ENCODE measurements at places on chromosomes 4 and X.

GRCh38 chr4:7214359-7214758, 22.0 kb downstream of the SORCS2 start:
- DNase-seq: no peak

DNA sequence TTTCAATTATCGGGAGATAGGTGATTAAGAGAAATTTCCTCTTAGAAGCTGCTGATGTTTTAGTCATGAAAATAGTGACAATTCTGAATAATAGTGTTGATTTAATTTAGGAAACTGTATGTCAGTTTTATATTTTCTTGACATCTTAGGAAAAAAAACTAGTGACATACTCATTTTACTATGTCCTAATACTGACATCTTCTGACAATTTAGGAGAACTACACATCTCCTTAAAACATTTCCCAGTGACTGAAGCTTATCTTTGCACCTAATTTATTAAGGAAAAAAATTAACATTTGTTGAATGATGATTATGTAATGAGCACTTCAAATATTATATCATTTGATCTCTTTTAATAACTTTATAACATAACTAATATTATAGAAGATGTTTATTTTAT, 42.0 kb upstream of the RBMXL3 start:
- DNase-seq: peak; percentile 13

DNA sequence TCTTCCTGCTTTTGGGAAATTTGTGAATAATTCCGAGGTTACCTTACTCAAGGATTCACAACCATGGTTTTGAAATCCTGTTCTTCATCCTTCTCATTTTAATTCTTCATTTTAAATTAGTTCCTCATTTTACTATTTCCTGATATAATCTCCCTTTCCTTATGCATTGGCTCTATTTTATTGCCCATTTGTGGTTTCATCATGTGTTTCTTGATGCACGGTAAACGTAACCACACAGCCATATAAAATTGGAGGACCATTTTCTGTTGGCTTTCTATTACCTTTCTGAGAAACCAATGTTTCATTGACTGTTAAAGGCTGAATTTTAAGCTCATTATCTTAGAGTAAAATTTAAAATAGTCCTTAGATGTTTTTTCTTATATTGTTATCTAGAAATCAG, 100.3 kb upstream of the NDST4 start:
- no peak for DNase-seq

- DNase-seq: no peak
Measured at GRCh38 chr4:97003715-97004114, 1139.6 kb downstream of the STPG2 start.

GRCh38 chr4:187294861-187295260, 571.2 kb upstream of the FAT1 start:
- no peak for DNase-seq

GRCh38 chr4:65791111-65791811, 121.0 kb upstream of the EPHA5 start:
- no peak for DNase-seq

- no peak for DNase-seq
Measured at GRCh38 chrX:67050760-67051159, 411.9 kb upstream of the EDA2R start.

DNA sequence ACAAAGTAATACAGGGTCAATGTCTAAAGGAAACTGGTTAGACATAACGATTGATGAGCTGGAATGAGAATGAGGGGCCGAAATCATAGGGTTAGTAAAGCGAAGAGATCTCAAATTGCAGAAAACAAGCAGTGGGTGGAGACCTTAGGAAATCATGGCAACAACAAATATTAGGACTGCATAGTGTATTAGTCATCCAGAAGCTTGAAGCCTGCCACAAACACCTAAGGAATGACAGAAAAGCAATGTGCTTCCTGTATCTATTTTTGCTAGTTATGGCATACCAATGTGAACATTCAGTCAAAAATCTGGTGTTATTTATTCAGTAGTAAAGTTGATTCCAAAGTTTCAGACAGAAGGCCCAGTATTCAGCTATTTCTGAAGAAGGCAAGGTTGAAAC, 410.9 kb upstream of the CT83 start:
- DNase-seq: no peak

DNA sequence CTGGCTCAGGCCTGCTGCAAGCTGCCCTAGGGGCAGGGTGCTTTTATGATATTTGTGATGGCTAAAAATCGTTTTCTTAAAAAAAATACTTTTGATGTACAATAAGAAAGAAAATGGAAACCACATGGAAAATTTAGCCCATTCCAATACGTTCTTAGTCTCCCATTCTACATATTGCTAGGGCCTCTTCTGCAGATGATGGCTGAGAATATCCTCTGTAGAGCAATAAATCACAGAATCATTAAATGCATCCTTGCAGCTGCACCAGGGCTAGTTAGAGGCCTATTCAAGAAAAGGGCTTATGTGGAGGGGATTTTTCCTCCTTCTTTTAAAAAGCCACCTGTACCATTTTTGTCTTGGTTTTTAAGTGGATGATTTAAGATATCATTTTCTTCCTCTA, 97.6 kb upstream of the C1GALT1C1 start:
- DNase-seq: no peak

DNA sequence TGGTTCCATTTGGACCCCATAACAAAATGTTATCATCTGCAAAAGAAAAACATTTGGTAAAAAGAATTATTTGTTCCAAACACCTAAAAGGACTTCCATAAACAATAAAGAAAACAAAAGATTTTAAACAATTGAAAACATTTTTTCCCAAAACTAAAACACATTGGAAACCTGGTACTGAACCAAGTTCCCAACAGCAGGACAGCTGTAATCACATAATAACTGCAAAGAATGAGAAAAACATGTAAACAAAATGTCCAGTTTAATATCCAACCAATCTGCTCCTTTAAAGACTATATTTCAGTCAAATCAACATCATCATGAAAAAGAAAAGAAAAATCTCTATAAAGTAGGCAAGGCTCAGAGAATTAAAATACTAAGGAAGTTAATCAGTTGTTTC, 36.3 kb downstream of the PRDM5 start:
- DNase-seq: no peak

DNA sequence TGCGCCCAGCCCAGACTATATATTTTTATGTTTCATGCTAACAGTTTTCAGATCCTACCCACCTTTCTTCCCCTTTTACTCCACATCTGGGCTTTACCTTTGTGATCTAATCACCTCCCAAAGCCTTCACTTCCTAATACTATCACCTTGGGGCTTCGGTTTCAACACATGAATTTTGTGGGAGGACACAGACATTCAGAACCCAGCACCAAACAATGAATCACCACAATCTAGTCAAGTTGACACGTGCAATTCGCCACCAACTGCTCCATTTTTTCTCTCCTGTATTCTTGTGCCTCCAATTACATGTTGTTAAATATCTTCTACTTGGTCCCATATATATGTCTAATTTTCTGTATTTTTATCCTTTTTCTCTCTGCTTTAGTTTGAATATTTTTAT, 41.8 kb upstream of the STX18 start:
- no peak for DNase-seq

GRCh38 chr4:184825141-184825895, 450 bp downstream of the ACSL1 start:
- peak; percentile 39 for DNase-seq

DNA sequence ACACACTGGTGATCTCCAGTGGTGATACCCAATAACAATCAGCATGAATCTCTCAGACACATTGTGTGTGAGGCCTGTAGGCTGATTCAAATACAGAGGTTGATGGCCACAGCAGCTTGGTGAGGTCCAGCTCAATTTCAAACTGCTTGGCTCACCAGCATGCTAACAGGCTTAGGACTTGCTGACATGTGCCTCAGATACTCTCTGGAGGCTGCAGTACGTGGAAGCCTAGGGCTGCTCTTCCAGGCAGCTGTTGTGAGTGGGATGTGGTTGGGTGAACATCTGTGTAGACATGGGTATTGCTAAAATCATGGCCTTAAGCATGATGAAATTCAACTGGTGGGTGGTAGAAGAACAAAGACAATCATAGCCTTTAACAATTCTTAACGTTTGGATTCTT, 4.3 kb downstream of the CXCL9 start:
- DNase-seq: no peak

DNA sequence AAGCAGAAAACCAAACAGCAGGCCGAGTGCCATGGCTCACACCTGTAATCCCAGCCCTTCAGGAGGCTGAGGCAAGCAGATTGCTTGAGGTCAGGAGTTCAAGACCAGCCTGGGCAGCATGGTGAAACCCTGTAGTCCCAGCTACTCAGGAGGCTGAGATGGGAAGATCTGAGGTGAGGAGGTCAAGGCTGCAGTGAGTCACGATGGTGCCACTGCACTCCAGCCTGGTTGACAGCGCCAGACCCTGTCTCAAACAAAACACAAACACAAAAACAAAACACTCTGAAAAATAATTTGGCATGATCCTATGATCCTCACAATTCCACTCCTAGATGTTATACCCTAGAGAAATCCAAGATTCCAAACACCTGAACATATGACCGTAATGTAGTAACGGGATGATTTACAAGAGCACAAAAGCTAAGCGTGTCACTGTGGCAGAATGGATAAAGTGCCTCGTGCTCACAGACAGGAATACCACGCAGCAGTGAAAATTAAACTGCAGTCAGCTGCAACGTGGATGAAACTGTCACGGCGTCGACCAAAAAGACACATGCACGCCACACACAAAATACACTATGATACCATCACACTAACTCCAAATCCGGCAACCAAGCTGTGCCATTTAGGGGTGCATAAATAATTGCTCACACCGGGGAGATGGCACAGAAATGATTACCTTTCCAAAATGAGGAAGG, 1.7 kb downstream of the NELFA start:
- no peak for DNase-seq

GRCh38 chr4:804804-805203, 21.1 kb downstream of the CPLX1 start:
- no peak for DNase-seq

DNA sequence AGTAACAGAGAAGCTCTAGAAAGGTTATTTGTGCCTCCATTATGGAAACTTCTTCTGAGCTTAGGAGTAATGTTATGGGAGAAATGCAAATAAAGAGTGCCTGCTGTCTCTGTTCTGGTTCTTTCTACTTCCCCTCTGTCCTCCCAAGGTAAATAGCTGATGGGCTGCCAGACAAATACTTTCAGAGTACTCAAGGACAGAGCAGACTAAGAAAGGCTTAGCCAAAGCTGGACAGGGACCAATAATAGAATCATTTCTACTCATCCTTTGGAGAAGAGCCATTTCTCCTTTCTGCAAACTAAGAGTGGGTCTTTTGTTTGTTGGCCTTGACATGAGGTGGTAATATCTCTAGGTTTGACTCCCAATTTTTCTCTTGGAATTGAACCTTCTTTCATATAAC, 136.1 kb downstream of the MID1IP1 start:
- no peak for DNase-seq

DNA sequence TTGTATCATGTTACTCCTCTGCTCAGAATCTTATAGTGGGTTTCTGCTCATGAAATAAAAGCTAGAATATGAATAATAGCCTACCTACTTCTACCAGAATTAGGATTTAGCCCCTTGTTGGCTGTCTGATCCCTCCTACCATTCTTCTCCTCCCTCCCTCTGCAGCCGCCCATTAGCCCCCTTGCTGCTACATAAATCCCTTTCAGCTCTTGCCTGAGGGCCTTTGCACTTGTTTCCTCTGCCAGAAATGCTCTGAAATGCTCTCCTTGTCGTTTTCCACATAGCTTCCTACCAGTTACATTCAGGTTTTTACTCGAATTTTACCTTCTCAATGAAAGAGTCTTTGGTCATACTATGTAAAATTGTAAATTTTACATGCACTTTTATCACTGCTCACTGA, 159.2 kb downstream of the ADGRL3 start:
- DNase-seq: no peak

GRCh38 chr4:80309294-80310004, 26.1 kb upstream of the CFAP299 start:
- DNase-seq: no peak

- DNase-seq: no peak
Measured at GRCh38 chr4:181213551-181213950, 1029.7 kb upstream of the TENM3 start.

GRCh38 chr4:88107406-88108107, 50.9 kb downstream of the ABCG2 start:
- no peak for DNase-seq

GRCh38 chrX:150575419-150575814, 7.0 kb downstream of the MTM1 start:
- DNase-seq: no peak

- peak; percentile 9 for DNase-seq
Measured at GRCh38 chr4:6201580-6202091, 1.3 kb upstream of the JAKMIP1 start.

DNA sequence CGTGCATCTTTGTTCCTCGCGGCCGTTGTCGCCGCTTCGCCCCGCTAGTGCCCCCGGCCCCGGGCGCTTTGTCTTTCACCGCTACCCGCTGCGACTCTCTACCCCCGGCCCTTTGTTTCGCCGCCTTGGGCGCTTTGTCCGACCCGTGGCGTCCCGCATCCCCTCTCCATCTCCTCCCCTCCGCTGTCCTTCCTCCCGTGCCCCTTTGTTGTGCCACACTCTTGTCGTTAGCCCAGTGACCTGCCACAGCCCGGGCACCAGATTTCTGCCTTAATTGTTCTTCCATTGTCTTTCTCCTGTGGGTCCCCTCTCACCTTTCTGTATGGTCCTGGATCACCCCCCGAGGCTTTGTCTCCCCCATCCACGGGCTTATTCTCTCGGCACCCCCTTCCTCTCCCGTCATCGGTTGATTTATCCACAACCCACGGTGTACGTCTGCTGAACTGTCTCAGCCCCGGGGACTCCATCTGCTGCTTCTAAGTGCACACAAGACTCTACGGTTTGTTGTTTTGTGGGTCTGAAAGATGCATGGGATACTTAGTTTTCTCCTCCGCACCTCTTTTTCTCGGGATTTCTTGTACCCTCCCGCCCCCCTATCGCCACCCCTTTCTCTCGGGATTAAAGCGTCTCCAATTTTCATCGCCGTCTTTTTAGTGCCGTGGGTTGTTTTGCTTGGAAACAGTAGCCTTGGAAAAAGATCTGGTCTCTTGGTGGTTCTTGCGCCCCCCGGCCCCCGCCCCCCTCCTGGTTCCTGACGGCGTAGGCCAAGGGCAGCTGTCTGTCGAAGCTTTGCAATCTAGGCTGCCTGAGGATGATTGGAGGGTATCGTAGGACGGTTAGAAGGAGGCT, 783 bp downstream of the RBPJ start:
- DNase-seq: peak; percentile 39

DNA sequence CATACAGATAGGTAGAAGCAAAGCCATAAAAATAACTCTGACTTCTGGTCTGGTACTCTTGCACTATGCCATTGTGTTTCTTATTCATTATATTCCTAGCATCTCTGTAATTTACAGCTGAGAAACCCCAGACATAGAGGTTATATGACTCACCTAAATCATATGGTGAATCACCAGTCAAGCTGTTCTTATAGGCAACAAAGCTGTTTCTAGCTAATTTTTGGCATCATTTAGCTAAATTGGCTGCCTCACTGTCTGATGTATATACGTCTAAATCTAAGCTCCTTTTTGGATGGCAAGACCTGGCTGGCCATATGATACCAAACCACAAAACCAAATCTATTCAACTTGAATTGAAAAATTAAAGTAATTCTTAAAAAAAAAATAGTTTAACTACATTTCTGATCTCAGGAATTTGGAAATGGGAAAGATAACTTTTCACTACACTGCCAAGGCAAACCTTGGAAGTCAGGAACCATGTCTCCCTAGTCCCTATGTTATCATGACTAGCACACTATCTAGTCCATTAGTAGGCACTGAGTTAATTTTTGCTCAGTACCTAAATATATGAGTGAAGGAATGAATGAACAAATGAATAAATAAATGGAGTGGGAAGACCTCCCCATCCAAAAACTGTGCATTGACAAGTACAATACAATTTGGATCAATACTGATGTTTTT, 41.3 kb upstream of the STAG2 start:
- DNase-seq: no peak
